ENCODE measurements at places on chromosomes 4 and X.

DNA sequence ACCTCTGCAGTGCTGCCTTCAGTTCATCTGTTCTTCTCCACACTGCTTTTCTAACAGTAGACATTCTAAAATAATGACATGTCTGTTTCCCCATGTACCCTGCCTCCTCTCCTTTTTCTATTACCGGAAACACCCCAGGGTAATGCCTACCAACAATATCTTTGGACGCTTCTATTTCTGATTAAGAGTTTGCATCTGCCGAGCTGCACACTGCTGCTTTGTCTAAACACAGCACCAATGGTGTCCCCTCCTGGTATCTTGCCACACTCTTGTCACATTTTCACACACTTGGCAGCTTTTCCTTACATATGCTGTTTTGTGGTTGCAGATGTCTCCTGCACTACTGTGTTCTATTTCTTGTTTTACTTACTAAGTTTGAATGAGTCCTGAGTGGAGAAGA, 288.8 kb downstream of the GRIA2 start:
- DNase-seq = no peak

DNA sequence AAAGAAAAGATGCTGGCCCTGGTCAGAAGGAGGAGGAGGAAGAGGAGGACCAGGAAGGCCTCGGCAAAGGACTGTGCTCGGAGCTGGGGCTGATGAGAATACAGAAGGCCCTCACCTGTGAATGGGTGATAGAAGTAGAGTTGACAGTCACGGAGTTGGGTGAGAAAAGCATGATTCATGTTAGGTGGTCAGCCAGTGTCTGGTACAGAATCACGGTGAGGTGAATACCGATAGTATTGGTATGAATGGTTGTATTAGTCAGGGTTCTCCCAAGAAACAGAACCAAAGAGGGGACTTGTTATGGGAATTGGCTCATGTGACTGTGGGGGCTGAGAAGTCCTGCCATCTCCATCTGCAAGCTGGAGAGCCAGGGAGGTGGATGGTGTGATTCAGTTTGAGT, 32.5 kb upstream of the FAM156A start:
- DNase-seq = no peak

DNA sequence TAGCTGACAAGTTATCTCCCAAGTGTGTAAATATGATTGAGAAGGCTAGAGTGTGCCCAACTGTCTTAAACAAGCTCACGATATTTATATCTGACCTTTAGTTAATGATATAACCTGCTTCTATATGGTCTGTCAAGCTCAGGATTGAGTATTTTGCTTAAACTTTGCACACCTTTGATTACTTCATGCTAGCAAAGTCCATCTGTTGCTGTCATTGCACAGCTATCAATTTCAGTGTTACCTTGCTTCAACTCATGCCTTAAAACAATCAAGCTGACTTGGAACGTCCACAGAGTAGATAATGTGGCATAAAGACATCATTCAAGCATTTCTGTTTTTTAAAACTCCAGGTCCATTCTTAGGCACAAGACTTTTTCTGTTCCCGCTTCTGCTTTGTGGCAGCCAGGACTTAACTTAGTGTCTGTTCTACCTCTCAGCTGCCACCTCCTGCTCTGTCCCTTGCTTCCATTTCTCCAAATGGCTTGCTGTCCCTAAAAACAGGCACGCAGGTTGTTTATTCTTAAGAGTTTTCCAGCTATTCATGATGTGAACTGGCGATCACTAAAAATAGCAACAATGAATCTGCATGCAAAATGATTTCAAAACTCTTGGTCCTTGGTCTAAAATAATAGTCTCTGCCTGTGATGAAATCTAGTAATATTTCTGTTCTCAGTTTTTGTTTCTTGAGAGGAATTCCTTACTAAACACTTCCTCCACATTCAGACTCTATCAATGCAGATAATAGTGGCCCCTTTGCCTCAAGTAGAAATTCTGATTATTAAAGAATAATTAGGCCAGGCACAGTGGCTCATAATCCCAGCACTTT, 16.3 kb upstream of the NEIL3 start:
- DNase-seq = no peak

DNA sequence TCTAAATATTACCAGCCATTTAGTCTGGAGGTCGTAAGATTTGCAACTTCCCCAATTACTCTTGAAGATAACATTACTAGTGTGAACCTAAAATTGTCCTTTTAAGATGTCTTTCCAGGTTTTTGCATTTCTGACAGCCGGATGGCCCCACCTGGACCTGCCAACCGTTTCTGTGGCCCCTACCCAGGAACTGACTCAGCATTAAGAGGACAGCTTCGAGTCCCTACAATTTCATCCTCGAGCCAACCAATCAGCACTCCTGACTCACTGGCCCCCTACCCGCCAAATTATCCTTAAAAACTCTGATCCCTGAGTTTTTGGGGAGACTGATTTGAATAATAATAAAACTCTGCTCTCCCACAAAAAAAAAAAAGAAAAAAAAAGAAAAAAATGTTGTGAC, 112.0 kb downstream of the SCLT1 start:
- no peak for DNase-seq

DNA sequence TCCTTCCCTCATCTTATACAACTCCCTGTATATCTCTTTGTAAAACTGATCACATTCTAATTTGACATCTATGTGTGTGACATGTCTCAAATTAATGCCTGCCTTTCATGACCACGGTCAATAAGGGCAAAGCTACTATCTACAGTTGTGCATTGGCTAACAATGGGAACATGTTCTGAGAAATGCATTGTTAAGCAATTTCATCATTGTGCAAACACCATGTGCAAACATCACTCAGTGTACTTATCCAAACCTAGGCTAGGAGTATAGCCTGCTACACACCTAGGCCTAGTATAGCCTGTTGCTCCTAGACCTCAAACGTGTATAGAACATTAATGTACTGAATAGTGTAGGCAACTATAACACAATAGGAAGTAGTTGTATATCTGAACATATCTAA, 95.0 kb downstream of the BANK1 start:
- DNase-seq = no peak

DNA sequence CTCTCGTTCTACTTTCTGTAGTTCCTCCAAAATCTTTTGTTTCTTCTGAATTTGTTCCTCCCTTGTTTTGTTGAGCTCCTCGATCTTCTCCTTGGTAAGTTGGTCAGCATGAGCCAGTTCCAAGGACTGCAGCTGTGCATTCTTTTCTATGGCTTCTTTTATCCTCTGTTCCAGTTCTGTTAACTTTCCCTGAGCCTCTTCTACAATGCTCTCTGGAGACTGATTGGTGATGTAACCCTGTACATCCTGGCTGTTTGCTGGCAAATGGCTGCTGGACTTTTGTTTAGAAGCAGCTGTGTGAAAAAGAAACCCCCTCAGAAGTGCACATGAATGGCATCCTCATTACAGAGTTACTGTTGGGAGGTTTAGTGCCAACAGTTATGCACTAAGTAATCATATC, 70.5 kb upstream of the COX18 start:
- DNase-seq = no peak

GRCh38 chrX:63275127-63275526, 76.0 kb downstream of the SPIN4 start:
- peak; percentile 19 for DNase-seq

DNA sequence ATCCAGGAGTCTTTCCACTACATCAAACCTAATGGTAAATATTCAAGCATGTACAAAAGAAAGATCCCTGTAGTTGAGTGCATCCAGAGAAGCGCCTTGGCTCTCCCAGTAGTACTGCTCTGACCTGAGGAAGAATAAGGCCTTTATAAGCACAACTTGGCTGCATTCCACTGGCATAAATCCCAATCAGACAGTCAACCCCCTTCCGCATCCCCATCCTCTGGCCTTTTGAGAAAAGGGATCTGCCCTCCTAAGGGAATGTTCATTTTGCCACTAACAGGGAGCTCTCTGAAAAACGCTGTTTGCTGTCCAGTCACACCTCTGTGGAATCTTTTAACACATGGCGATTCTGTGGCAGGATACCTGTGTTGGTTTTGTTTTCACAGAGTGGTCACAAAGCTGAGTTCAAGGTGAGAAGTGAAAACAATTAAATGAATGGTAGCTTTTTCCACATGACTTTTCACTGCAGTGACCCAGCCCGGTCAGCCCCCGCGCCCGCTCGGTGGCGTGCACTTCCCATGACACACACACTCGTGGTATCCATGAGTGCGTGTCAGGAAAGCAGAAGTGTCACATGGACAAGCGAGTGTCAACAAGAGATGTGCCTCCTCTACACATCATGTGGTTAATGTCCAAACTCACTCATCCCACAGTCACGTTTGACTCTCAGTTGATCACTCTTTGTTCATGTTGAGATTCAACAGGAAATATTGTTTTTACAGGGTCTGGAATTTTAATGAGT, 112.2 kb upstream of the ENPP6 start:
- DNase-seq = no peak

- DNase-seq = no peak
Observed at GRCh38 chrX:48465336-48465933, 4.6 kb downstream of the SLC38A5 start.

- DNase-seq = peak; percentile 27
Observed at GRCh38 chr4:139191373-139191772, 14.4 kb upstream of the ELF2 start.

- DNase-seq = peak; percentile 3
Observed at GRCh38 chr4:179307297-179308136, 1865.3 kb upstream of the AGA start.

- DNase-seq = peak; percentile 31
Observed at GRCh38 chr4:76016393-76016792, 6.9 kb downstream of the CXCL10 start.

- peak; percentile 85 for DNase-seq
Observed at GRCh38 chrX:155767051-155767875, 113.9 kb upstream of the VAMP7 start.

DNA sequence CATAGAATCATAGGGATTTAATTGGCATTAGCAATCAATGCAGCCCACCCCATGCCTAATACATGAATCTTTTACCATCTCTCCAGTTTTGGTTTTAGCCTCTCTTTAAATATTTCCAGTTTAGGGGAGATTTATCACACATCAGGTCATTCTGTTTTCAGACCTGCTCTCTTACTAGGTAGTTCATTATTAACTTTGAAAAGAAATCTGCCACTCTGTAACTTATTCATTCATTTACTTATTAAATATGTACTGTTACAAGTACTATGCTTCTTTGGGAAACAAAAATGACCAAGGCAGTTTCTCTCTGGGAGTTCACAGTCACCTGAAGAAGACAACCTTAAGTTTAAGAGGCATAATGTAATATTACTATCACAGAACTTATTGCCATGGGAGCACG, 62.1 kb downstream of the USO1 start:
- DNase-seq = no peak

DNA sequence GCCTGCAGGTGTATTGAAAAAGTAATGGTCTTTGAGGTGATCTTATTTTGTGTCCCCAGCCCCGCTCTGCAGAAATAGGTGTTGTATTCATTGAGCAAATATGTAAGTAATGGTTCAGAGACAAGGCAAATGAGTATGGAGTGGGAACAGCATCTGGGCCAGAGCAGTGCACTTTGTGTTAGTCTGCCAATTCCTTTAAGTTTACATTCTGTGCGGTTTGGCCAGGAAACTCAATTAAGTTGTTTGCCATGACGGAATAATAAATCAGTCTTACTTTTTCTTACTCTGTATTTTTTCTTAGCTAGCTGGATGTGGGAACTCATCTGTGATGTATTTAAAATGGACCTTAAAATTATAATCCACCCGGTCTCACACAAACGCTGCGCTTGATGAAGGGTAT, 12.6 kb downstream of the DCLK2 start:
- no peak for DNase-seq

GRCh38 chrX:118593407-118593806, 97.8 kb downstream of the DOCK11 start:
- DNase-seq = no peak

DNA sequence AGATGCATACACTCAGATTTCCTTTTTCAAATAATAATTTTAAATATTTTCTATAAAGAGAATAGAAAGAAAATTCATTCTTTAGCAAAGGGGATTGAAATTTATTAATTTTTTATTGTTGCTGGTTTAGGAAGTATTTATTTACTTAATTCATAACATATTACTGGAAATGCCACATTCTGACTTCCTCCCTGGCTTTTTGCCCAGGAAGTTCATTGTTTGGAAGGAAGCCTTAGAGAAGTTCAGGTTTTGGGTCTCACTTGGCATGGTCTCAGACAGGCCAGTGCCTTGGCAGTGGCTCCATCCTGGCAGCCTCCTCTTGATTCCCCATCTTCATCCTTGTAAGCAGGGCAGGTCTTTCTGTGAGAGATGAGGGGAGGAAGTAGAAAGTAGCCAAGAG, 50.5 kb downstream of the IL15 start:
- no peak for DNase-seq

DNA sequence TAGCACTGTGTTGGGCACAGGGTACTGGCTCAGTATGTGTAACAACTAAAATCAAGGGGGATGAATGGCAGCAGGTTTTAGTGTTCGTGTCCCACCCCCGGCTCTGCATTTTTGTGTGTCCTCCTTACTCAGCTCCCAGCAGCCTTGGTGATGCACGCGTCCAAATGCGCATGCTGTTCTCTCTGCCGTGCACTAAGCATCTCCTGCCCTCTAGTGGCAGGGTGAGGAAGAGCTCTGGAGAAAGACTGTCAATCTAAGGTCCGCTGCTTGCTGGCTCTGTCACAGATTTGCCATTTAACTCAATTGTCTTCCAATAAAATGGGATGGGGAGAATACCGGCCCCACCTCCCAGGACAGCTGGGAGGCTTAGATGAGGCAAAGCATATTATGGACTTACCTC, 61.4 kb downstream of the WFS1 start:
- no peak for DNase-seq

DNA sequence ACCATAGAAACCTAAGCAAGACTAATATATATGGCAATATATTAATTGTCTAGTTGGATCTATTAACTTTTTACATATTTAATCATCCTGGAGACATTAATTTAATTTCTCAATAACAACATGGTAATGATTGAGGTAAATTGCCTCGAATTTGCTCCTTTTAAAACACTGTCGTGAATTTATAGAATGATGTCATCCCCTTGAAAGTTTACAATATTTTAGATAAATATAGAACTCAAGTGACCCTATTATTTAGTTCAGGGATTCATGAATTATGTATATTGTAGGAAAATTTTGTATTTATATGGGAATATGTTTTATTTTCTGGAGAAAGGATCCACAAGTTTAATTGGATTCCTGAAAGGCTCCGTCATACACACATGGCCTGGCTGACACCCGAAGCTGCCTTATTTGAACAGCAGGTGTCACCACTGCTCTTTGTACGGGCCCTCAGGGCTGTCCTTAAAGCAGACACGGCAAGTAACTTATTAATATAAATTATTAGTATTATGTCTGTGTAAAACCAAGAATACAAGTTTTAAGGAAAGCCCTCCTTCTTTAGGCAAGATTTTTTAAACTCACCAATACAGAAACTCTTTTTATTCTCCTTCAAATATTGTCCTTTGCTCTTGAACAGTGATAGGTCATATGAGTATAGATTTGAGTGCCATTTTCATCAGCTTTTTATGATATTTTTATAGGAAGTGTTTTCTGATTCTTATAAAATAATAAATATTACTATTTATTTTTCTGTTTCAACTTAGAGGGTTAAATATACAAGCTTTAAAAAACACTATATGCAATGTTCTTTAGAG, 1.9 kb upstream of the PLRG1 start:
- peak; percentile 85 for DNase-seq
